Mesendoderm (in vitro differentiated cells): ENCODE measurements at places on chromosomes 11 and 22.

- no peaks in the 10 kb centered on the region for H3K27me3 ChIP-seq
- no peaks in the 10 kb centered on the region for H3K36me3 ChIP-seq
- peak overlapping the region; percentile 27 for H3K27ac ChIP-seq
- no peak overlapping the region for H3K4me3 ChIP-seq
- peaks cover 8% of the 10 kb centered on the region for H3K4me1 ChIP-seq
These were observed 107.5 kb upstream of the SESN3 start for GRCh38 chr11:95338430-95338991.

DNA sequence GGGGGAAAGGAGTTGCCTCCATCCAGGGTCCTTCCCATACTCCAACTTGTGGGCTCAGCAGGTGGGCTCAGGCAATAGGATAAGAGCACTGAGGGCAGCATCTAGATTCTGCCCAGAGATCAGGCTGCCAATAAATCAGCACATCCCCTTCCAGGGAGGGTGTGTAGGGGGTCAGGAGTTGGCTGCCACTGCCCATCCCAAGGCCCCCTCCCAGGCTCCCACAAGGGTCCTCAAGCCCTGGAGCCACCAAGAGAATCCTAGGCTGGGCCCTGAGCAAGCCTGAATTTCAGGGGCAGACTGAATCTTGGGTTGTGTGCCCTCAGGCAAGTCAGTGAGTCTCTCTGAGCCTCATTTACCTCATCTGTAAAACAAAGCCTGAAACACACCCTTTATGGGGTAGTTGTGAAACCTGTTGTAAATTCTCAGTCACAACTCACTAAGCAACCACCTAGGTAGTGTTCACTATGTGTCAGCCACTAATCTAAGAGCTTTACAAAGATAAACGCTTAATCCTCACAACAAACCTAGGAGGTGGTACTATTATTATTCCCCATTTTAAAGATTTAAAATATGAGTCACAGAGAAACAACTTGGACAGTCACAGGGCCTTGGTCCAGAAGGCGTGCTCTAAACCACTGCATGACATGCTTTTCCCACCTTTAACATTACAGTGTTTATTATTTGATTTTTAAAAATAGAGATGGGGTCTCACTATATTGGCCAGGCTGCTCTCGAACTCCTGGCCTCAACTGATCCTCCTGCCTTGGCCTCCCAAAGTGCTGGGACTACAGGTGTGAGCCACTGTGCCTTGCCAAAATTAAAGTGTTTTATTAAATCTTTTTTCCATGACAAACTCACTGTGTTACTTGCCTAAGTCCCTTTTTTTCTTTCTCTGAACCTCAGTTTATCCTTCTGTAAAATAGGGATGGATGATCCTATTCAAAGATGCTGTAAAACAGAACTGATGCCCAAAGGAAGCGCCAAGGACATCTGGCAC, 36.2 kb downstream of the LMO1 start:
- H3K4me3 ChIP-seq = no peak overlapping the region
- no peaks in the 10 kb centered on the region for H3K36me3 ChIP-seq
- no peaks in the 10 kb centered on the region for H3K27me3 ChIP-seq
- H3K4me1 ChIP-seq = no peaks in the 10 kb centered on the region

DNA sequence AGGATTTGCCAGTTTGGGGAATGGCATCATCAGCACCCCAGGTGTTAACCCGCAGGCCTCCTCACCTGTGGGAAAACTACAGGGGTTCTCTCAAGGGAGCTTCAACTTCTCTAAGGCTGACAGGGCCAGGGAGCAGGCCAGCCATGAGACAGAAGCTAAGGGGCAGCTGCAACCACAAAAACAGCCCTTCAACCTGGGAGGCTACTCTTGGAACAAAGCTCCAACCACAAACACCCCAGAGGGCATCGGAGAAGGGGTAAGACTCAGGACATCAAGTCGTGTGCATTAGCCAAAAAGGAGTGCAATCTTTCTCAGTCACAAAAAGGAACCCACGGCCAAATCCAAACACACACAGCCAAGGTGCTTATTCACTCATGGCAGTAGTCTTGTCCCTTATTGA, 103.0 kb downstream of the PLEKHA7 start:
- no peak overlapping the region for H3K4me3 ChIP-seq
- no peak for DNase-seq
- no peaks in the 10 kb centered on the region for H3K4me1 ChIP-seq
- no peak overlapping the region for H3K27ac ChIP-seq
- no peaks in the 10 kb centered on the region for H3K36me3 ChIP-seq

DNA sequence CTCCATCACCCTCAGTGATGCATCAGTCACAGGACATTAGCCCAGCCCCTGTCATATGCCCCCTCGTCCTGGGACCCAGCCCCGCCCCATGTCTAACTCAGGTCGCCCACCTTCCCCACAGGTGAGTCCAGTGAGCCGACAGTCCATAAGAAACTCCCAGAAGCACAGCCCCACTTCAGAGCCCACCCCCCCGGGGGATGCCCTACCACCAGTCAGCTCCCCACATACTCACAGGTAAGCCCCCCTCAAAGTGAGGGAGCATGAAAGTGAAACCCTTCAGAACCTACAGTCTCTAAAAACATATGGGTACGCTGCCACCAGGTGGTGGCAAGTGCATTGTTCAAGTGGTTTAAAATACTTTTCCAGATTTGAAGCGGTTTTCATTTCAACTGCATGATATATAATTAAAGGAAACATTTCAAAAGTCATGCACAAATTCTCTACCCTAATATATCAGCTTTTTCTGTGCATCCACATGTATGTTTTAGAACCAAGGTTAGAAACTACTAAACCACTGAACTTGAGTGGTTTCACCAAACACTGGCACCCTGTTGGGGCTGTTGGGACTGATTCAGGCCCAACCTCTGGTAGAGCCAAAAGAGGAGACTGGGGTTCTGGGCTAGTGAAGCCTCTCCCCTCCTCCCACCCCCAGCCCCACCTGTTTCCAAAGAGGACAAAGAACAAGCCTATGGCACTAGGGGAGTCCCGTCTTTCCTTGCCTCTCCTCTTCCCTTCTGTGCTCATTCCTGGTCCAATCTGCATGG, 17.3 kb downstream of the EPS8L2 start:
- H3K4me3 ChIP-seq = no peak overlapping the region
- H3K36me3 ChIP-seq = no peaks in the 10 kb centered on the region
- H3K27ac ChIP-seq = no peak overlapping the region
- no peaks in the 10 kb centered on the region for H3K4me1 ChIP-seq
- DNase-seq = no peak

DNA sequence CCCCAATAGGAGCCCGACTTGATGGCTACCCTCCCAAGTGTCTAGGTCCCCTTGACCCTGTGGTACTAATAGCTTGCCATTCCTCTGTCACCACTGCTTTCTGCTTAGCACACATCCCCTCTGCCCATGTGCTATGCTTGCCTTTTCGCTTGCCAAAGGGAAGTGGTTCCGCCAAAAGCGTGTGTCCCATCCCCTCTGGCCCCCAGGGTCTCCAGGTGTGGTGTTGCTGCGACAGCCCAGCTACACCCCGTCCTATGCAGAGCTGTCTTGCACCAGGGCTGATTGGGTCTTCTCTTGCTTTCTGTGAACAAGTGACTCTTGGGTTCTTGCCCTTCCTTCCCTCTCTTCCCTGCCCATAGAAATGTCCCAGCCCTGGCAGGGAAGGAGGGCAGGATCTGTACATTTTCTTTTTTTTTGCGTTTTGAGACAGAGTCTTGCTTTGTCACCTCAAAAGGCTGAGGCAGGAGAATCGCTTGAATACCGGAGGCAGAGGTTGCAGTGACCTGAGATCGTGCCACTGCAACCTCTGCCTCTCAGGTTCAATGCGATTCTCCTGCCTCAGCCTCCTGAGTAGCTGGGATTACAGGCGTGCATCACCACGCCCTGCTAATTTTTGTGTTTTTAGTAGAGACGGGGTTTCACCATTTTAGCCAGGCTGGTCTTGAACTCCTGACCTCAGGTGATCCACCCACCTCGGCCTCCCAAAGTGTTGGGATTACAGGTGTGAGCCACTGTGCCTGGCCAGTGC, 3.9 kb downstream of the TANGO2 start:
- no peaks in the 10 kb centered on the region for H3K27me3 ChIP-seq
- no peak overlapping the region for H3K27ac ChIP-seq
- H3K36me3 ChIP-seq = no peaks in the 10 kb centered on the region

DNA sequence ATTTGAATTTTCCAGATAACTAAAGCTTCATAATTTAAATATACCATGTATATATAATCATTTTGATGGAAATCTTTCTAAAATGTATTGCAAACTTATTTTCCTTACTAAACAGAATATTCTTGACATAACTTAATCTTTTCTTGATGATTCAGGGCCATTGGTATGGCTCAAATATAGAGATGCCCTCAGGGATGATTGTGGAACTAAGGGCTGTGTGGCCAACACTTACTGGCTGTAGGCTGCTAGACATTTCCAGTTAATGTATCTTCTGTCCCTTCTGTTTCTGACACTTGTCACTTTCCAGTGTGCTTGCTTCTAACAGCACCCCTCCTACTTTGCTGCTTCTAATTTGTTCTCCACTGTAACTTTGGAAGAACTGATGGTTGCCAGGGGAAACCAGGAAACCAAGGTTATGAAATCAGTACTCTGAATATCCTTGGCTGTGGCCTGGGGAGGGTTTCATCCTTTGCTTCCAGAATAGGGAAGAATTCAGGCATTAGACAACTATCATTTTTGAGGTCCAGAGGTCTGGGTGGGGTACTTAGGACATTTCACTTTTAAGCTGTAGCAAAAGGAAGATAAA, 697.2 kb downstream of the ETS1 start:
- H3K27me3 ChIP-seq = no peaks in the 10 kb centered on the region
- DNase-seq = no peak
- no peak overlapping the region for H3K4me3 ChIP-seq
- no peak overlapping the region for H3K27ac ChIP-seq
- H3K4me1 ChIP-seq = no peaks in the 10 kb centered on the region
- no peaks in the 10 kb centered on the region for H3K36me3 ChIP-seq

- no peak for DNase-seq
- no peak overlapping the region for H3K4me3 ChIP-seq
- H3K27ac ChIP-seq = no peak overlapping the region
These were observed 18.3 kb upstream of the TALDO1 start for GRCh38 chr11:728901-729491.

- no peaks in the 10 kb centered on the region for H3K27me3 ChIP-seq
- DNase-seq = peak; percentile 75
- H3K4me3 ChIP-seq = no peak overlapping the region
- no peak overlapping the region for H3K27ac ChIP-seq
These were observed 15.1 kb upstream of the RRAS2 start for GRCh38 chr11:14373941-14374646.

- H3K27ac ChIP-seq = peak within 1 kb of the TSS; percentile 39
- peak; percentile 100 for DNase-seq
- no peaks in the 10 kb centered on the region for H3K36me3 ChIP-seq
- peak within 1 kb of the TSS; percentile 92 for H3K4me3 ChIP-seq
These were observed at the start of gene INTS4 for GRCh38 chr11:77994434-77995362. Gene INTS4, minus strand, starts transcription at chr11:77994668. Its CDS starts 25 bp downstream, at chr11:77994643.

GRCh38 chr11:1485504-1485885, 1.1 kb downstream of the MOB2 start:
- H3K27me3 ChIP-seq = no peaks in the 10 kb centered on the region
- H3K4me1 ChIP-seq = no peaks in the 10 kb centered on the region
- H3K4me3 ChIP-seq = no peak overlapping the region
- no peak for DNase-seq

DNA sequence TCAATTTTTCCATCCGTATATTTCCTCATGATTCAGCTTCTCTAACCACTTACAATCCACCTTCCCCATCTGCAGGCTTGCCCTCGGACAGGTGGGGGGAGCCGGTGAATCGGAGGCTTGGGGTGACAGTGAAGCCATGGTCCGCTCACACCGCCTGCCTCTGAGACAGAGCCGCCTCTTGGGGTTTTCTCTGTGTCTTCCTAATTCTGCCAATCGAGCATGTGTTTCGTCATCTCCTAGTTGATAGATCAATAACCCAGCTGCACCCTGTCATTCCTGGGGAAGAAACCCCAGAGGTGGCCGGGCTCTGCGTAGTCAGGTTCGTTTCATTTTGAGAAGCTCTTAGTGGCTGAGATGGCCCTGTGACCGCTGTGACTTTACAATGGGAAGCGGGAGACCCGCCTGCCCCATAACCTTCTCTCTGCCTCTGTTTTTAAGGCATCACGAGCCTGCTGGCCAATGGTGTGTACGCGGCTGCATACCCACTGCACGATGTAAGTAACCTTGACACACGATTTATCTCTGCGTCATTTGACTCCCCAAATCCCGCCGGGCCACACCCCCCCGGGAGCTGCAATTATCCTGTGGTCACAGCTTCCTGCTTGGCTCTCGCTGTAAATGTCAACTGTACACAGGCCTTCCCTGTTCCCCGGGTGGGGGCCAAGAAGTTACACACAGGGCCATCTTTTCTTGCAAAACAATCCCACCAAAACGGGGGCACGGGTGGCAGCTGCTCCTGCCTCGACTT, 33.3 kb downstream of the ANO1 start:
- no peak overlapping the region for H3K27ac ChIP-seq
- H3K27me3 ChIP-seq = no peaks in the 10 kb centered on the region
- H3K4me1 ChIP-seq = no peaks in the 10 kb centered on the region
- H3K36me3 ChIP-seq = no peaks in the 10 kb centered on the region
- peak; percentile 81 for DNase-seq

DNA sequence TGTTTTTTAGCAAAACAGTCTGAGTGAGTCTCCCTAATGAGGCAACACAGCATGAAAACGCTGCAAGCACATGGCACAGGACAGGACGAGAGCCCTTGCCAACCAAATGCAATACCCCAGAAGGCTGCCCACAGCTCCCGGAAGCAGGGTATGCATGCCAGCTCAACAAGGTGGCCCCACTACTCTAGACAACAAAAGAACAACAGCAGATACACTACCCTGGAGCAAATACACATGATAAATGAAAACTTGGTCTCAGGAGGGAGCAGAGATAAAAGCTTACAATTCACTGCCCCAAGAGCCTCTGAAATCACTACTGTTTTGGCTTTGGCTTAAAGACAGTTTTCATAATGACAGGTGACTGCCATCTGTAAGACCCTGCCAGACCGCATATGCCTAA, 785.4 kb upstream of the API5 start:
- peak; percentile 3 for DNase-seq
- no peaks in the 10 kb centered on the region for H3K27me3 ChIP-seq
- no peaks in the 10 kb centered on the region for H3K36me3 ChIP-seq
- H3K4me1 ChIP-seq = no peaks in the 10 kb centered on the region
- no peak overlapping the region for H3K4me3 ChIP-seq
- H3K27ac ChIP-seq = no peak overlapping the region

DNA sequence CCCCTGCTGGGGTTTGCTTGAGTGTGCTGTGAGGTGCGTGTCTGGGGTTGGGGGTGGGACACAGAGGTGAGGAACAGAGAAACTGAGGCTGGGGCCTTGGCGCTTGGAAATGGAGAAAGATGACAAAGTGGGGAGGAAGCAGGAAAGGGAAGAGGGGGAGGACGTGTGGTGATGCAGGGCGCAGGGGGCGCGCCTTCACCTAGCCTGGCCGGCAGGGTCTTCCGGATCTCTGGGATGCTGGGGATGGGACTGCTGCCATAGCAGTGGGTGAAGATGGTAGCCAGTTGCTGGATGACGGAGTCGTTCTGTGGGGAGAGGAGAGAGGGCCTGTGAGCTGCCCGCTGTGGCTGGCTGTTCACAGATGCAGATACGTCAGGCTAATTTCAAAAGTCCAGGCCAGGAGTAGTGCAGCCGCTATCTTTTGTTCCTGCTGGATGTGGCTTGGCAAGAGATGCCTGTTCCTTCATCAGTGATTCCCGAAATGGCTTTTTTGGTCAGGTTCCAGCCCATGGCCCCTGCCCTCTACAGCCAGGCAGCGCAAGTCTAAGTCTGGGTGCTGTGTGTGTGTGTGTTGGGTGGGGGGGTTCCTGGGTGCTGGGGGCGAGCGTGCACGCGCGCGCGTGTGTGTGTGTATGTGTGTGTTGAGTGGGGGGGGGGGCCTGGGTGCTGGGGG, 54.8 kb downstream of the NAT10 start:
- H3K36me3 ChIP-seq = no peaks in the 10 kb centered on the region
- H3K4me1 ChIP-seq = no peaks in the 10 kb centered on the region
- no peak overlapping the region for H3K27ac ChIP-seq
- H3K27me3 ChIP-seq = no peaks in the 10 kb centered on the region
- no peak overlapping the region for H3K4me3 ChIP-seq
